ENCODE measurements at places on chromosomes 12 and 14. TPM values are rescaled to one million over a fixed set of nuclear protein-coding genes. Genes with fewer than 3 reads are reported as not detected.

DNA sequence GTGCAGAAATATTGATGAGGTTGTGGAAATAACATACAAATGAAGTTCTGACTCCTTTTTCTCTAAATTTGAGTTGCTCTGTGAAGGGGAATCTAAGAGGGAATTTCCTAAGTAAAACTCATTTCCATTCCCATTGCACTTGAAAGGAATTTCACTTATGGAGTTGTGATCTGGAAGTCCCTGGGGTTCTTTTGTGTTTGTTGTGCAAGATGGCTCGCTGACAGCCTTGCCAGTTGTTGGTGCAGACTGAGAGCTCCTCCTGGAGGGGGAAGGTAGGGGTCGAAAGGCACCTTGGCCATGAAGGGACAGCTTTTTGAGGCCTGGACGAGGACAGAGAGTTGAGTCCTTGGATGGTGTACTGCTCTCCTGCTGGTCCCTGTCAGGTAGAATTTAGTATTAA lies 72.0 kb downstream of the C12orf56 start:
- H3K4me1 ChIP-seq, result peaks cover 3% of the 10 kb centered on the region
- no peak overlapping the region for H3K4me3 ChIP-seq
- H3K36me3 ChIP-seq, result no peaks in the 10 kb centered on the region
- H3K27me3 ChIP-seq, result no peaks in the 10 kb centered on the region

GRCh38 chr14:45068396-45068795 lies 15.5 kb upstream of the PRPF39 start:
- no peaks in the 10 kb centered on the region for H3K27me3 ChIP-seq
- no peak overlapping the region for H3K4me3 ChIP-seq
- no peaks in the 10 kb centered on the region for H3K4me1 ChIP-seq
- H3K36me3 ChIP-seq, result peaks cover under 1% of the 10 kb centered on the region

DNA sequence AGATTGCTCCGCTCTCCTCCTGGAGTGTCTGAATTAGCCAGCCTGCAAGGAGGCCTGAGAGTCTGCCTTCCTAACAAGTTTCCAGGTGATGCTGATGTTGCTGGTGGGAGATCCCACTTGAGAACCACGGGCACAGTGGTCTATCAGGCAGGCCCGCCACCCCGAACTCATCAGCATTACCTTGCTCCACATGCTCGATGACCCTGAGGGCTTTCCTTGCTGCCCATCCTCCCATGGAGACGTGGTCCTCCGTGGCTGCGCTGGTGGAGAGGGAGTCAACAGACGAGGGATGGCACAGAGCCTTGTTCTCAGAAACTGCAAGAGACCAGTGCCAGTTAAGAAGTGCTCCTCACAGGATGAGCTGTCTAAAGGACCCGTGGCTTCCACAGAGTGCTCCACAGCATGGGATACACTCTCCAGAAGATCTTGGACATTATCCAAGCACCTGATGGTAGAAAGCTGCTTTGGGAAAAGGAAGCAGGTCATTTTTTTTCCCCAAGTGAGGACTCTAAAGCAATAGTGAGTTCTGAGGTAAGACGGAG lies 18.3 kb downstream of the HAL start:
- no peak overlapping the region for H3K4me3 ChIP-seq
- DNase-seq, result no peak
- no peaks in the 10 kb centered on the region for H3K4me1 ChIP-seq
- no peak overlapping the region for H3K27ac ChIP-seq
- no peaks in the 10 kb centered on the region for H3K27me3 ChIP-seq

- no peaks in the 10 kb centered on the region for H3K36me3 ChIP-seq
- H3K27ac ChIP-seq, result no peak overlapping the region
- no peak for DNase-seq
- H3K4me1 ChIP-seq, result no peaks in the 10 kb centered on the region
- H3K27me3 ChIP-seq, result no peaks in the 10 kb centered on the region
- no peak overlapping the region for H3K4me3 ChIP-seq
Measured at GRCh38 chr14:80973931-80974641, 18.7 kb downstream of the TSHR start.

- H3K4me1 ChIP-seq, result peaks cover 14% of the 10 kb centered on the region
- H3K36me3 ChIP-seq, result no peaks in the 10 kb centered on the region
- H3K4me3 ChIP-seq, result no peak overlapping the region
- peaks cover 2% of the 10 kb centered on the region for H3K27me3 ChIP-seq
- H3K27ac ChIP-seq, result no peak overlapping the region
Measured at GRCh38 chr12:114752217-114752616, 68.2 kb upstream of the TBX3 start.

DNA sequence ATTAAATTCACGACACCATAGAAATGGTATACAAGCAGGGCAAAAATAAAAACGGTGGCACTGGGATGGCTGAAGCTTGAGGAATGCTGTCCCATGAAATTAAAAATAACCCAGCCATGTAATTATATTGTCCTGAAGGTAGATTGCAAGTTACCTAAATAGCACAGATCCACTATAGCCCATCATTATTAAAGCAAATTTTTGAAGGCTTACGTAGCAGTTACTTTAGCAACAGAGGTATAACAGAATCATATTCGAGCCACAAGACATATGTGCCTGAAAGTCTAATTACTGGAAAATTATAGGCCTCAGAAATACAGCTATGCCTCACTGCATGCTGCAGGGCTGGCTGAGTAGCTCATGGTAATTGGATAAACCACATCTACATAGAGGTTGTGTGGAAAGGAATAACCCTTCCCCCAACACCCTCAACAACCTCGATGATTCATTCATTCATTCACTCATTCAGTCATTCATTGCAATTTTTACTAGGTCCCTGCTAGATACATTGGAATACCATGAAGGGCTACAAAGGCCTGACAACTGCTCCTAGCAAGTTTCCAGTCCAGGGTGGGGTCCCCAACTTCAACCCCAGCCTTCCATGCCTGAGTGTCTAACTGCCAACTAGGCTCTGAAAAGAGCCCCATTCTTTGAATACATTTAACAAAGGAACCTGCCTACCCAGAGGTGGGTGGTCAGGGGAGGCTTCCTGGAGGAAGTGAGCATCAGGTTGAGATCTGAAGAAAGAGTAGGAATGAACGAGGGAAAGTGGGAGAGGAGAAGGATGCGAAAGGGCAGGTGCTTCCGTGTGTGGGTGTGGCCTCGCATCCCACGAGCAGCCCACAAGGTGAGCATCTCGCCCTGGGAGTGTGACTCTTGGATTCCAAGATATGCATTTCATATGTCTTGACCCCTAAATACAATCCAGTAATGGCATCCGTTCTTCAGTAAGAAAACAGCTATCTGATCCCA lies 18.0 kb upstream of the CMKLR1 start:
- no peaks in the 10 kb centered on the region for H3K27me3 ChIP-seq
- H3K36me3 ChIP-seq, result no peaks in the 10 kb centered on the region
- H3K27ac ChIP-seq, result no peak overlapping the region
- H3K4me3 ChIP-seq, result no peak overlapping the region
- no peak for DNase-seq

DNA sequence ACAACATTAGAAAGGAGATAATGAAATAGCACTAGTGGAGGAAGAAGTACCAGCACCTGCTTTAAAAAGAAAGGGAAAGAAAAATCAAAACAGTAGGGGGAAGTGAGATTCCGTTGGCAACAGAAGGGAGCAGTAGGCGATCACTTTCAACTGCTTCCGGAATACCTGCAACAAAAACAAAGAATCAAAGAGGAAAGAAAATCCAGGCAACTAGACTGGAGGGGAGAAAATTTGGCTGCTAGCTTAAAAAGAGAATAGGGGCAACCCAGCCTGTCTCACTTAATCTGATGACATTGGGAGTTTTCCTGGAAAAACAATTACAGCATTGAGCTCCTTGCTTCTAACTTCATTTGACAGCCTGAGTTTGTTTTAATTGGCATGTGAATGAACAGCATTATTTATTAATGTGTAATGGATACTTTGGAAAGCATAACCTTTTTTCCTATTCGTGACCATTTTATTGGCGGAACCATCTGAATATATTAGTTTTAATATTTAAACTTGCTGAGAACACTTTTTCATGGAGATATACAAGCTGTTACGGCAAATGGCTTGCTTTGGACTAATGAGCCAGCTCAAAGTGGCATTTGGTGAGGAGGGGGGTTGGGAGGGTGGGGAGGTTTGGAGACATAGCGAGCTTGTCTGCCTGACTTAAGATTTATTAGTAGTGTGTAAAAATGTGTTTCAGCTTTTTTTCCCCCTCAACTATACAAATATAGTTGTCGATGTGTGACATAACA lies 2.5 kb upstream of the DACT1 start:
- H3K27me3 ChIP-seq, result peaks cover 35% of the 10 kb centered on the region
- peaks cover 21% of the 10 kb centered on the region for H3K4me1 ChIP-seq
- H3K36me3 ChIP-seq, result no peaks in the 10 kb centered on the region
- DNase-seq, result no peak
- no peak overlapping the region for H3K27ac ChIP-seq

The PTGER2 gene
- total RNA-seq, result 1.2 TPM

The KLRK1 gene
- not detected for total RNA-seq

The HOXC4 gene
- total RNA-seq, result not detected

The TROAP gene
- total RNA-seq, result 54.0 TPM

The PARP2 gene
- 42.9 TPM for total RNA-seq

The DBX2 gene
- not detected for total RNA-seq
